ENCODE measurements at places on chromosomes 5 and 9.

DNA sequence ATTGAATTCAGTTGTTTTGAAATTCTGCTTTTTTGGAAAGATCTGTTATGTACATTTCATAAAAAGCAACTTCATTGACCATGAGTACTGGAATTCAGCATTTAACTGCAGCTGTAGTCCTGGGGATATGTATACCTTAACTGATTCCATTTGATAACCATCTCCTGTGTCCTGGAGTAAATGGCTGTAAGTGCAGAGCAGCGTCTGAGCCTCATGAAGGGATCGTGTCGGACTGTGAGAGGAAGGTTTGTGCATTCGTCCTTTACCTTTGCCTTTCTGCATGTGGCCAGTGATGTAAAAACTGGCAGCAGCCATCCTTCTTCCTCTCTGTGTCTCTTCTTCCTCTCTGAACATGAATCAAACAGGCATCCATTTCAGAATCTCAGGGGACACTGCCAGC is 287.2 kb downstream of the FANCC start:
- no peak for DNase-seq

DNA sequence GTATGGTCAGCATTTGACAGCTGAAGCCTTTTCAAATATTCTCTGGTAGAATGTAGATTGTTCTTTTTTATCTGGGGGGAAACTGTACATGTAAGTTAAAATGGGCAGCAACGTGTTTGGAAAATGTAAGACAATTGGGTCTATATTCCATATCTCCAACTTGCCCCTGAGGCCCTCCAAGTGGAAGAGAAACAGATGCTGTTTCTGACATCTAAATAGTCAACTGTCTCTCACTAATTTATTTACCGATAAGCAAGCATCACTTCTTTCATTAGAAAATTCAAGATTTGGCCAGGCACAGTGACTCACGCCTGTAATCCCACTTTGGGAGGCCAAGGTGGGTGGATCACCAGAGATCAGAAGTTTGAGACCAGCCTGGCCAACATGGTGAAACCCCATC is 120.2 kb upstream of the TBCA start:
- no peak for DNase-seq

GRCh38 chr5:77558266-77558665 is 66.2 kb upstream of the WDR41 start:
- no peak for DNase-seq

DNA sequence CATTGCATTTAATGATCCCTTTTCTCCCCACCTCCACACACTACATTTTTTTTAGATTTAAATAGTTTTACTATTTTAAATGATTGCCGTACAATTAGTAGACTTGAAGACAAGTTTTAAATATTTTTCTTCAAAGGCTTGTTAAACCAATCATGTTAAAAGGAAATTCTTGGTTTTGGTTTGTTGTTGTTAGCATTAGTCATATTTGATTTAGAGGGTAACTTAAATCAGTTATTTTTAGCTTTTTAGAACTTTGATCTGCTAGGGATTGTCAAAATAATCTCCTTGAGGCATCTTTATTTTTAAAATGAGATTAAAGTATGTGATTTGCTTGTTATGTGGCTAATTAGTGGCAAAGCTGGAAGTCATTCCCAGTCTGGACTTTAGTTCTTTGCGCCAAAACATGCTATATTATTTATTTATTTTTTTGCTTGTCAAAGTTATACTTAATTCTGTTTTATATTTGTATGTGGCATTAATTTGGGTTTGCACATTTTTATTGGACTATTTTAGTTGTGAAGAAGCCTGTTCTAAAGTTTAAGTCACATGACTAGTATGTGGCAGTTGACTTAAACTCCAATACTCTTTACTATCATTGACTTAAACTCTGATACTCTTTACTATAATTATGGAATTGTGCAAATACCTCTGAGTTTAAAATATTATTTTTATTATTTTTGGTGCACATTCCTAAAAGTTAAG is 14.7 kb downstream of the ITGA1 start:
- no peak for DNase-seq

GRCh38 chr5:10741661-10742060 is 19.4 kb downstream of the DAP start:
- no peak for DNase-seq

GRCh38 chr5:171531638-171532037 is 112.2 kb downstream of the FGF18 start:
- no peak for DNase-seq

DNA sequence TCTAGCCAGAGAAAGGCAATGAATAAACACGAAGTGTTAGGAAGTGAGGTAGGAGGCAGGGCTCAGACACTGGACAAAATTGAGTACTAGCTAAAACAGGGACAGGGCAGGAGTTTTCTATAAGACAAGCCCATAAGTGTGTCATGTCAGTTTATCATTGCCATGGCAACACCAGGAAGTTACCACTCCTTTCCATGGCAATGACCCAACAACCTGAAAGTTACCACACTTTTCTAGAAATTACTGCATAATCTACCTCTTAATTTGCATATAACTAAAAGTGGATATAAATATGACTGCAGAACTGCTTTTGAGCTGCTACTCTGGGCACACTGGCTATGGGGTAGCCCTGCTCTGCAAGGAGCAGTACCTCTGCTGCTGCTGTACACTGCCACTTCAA is 442.5 kb upstream of the COX7C start:
- DNase-seq: no peak

DNA sequence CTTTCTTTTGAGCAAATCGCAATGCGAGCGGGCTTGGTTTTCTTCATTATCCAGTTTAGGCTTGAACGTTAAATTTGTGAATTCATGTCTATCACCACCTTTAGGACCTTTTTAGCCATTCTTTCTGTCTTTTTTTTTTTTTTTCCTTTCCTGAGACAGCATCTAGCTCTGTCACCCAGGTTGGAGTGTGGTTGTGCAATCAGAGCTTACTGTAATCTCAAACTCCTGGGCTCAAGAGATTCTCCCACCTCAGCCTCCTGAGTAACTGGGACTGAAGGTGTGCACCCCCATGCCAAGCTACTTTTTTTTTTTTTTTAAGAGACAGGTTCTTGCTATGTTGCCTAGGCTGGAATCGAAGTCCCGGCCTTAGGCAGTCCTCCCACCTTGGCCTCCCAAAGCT is 39.2 kb upstream of the LRRC14B start:
- DNase-seq: no peak

DNA sequence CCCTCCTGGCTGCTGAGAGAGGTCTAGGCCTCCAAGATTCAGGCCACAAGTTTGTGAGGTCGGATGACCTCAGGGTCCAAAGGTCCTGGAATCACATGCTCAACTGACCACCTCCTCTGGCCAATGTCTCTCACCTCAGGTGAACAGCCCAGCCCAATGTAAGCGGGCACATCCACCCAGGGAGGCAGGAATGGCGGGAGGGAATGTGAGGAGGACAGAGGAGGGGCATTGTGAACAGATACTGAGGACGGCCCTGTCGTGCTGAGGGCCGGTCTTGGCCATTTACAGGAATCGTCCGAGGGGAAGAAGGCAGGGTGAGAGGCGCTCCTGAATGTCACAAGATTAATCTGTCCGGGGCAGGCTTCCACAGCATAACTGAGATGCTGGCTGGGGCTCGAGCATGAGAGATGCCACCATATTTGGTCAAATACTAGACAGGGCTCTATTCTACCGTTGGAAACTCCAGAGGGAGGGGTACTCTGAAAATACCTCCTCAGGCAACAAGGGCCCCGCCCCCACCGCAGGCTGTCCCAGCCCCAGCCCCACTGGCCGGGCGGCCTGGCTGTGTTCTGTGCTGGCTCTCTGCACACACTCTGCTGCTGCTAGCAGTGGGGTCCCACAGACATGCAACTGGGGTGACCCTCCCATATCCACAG is 1.5 kb upstream of the IL17B start:
- no peak for DNase-seq

DNA sequence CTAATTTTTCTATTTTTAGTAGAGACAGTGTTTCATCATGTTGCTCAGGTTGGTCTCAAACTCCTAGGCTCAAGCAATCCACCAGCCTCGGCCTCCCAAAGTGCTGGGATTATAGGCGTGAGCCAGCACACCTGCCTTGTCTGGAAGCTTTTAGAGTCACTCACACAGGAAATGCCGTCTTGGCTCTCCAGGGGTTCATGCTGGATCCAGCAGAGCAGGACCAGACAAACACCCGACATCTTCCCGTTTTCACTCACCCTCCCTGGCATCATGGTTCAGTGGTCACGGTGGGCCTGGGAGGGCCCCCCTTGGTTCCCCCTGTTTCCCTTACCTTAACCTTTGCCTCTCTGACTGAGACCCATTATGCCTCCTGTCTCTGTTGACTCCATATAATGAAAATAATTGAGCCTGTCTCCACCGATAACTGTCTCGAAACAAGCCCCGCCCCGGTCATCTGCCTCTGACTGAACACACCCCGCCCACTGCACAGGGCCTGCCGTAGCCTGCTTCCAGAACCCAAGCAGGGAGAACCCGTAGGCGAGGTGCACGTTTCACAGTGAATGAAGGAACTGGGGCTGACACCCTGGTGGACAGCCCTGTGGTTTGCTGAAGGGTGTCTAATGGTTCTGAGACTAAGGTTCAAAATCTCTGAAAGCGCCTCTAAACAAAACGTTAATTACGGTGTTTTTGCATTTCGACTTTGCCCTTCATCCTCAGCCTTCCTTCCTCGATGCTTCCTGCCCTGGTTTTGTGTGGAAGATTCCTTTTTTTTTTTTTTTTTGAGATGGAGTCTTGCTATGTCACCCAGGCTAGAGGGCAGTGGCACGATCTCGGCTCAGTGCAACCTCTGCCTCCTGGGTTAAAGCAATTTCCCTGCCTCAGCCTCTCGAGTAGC is 39.7 kb upstream of the SPRY4 start:
- DNase-seq: no peak

GRCh38 chr9:69590266-69590665 is 81.9 kb downstream of the APBA1 start:
- no peak for DNase-seq

DNA sequence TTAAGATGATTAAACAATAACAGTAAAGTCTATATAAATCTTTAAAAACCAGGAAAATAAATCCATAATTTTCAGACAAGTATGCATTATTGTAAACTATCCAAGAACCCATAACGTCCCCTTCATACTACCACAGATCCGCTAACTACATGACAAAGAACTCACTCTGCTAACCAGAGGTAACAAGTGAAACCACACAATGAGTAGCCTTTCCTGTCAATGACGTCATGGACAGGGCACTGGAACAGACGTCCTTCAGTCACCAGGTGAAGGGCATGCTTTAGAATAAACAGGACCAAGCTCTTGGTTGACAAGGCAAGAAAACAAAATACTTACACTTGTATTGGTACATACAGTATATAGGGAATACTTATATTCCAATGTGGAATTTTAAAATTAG is 45.2 kb downstream of the RNF130 start:
- DNase-seq: no peak

DNA sequence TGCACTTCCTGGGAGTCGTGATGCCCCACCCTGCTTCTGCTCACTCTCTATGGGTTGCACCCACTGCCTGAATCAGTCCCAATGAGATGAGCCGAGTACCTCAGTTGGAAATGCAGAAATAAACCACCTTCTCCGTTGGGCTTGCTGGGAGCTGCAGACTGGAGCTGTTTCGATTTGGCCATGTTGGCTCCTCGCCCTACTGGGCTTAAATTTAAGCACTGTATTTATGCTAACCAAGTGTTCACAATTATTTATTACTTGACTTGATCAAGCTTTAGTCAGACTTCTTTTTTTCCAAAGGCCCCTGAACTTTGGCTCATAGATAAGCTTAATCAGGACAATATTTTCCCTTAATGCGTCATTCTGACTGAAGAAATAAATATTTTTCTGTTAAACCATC is 1072.4 kb upstream of the CDH9 start:
- no peak for DNase-seq

GRCh38 chr5:124512952-124513632 is 233.3 kb downstream of the ZNF608 start:
- no peak for DNase-seq

Measured in CD4-positive, alpha-beta T cell treated with Interleukin-15 for 4 hours (primary cell).